Kidney capillary endothelial cell (primary cell): ENCODE measurements at places on chromosomes 13 and 19.

GRCh38 chr13:33640832-33641231, 177.1 kb upstream of the RFC3 start:
- DNase-seq: no peak

DNA sequence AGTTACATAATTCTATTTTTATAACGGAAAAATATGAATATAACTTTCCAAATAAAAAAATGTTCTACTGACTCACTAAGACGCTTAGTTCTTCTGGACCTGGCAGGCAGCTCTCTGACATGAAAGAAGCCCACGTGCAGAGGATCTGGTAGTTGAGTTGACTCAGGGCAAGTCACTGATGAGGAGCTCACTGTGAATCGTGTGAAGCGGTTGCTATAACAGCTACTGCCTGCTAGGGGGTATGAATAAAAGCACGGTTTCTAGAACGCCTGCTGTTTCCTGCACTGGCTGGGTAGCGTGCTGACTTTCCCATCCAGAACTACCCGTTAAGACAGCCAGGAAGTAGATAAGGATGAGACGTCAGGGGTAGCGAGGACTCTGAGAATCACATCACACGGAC, 54.7 kb upstream of the WASF3 start:
- peak; percentile 79 for DNase-seq

GRCh38 chr13:108508263-108508662, 121.1 kb upstream of the MYO16 start:
- no peak for DNase-seq

GRCh38 chr19:38523319-38523718, 89.8 kb downstream of the RYR1 start:
- DNase-seq: no peak

- no peak for DNase-seq
These were observed 10.1 kb downstream of the TMEM91 start for GRCh38 chr19:41386442-41386841.
